ENCODE measurements at places on chromosomes 3 and 15.

DNA sequence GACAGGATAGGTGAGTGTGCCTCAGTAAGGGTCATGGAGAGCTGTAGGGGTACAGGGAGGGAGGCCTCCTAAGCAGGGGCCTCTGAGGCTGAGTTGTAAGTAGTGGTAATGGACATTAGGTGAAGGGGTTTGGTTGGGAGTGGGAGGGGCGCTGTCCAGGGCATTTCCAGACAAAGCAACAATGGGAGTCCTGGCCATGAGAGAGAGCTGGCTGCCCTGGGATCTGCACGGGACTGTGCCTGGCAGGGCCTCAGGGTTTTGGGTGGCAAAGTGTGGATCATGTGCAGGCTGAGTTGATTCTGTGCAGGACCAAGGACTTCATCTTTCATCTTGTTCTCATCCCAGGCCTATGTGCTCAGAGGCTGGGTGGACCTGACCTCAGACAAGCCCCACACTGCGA lies 4.6 kb downstream of the TTC21A start:
- DNase-seq = no peak

GRCh38 chr3:194117104-194117845 lies 18.7 kb upstream of the HES1 start:
- no peak for DNase-seq

- no peak for DNase-seq
Observed at GRCh38 chr3:32154205-32154579, 47.8 kb downstream of the GPD1L start.

DNA sequence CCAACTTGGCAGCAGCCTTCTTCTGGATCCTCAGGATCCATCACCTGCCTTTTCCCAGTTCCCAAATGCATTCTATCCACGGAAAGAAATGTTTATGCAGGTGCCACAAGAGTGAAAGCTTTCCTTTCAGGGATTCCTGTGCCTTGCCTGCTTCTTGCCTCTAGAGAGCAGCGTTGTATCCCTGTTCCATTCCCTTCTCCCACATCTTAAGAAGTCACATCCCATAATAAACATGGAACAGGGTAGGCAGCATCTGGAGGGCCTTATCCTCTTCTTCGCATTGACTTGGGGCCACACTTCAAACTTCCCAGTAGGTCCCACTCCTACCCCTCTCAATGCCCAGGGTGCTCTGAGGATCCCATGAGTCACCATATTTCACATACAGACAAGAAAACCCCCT lies 72.7 kb upstream of the DCLK3 start:
- no peak for DNase-seq

- no peak for DNase-seq
Observed at GRCh38 chr15:98902931-98903330, 104.7 kb downstream of the PGPEP1L start.

DNA sequence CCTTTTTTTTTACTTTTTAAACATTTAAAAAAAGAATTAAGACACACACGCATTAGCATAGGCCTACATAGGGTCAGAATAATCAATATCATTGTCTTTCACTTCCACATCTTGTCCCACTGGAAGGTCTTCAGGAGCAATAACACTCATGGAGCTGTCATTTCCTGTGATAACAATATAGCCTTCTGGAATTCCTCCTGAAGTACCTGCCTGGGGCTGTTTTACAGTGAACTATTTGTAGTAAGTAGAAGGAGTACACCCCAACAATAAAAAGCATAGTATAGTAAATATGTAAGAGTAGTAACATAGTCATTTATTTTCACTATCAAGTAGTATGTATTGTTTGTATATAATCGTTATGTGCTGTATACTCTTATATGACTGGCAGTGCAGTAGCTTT lies 19.5 kb upstream of the CLDN18 start:
- DNase-seq = no peak

- no peak for DNase-seq
Observed at GRCh38 chr15:89888214-89888804, 5.5 kb downstream of the AP3S2 start.

GRCh38 chr3:23106666-23107065 lies 96.5 kb upstream of the UBE2E2 start:
- DNase-seq = no peak

GRCh38 chr3:107063351-107063750 lies 313.9 kb upstream of the CCDC54 start:
- no peak for DNase-seq

DNA sequence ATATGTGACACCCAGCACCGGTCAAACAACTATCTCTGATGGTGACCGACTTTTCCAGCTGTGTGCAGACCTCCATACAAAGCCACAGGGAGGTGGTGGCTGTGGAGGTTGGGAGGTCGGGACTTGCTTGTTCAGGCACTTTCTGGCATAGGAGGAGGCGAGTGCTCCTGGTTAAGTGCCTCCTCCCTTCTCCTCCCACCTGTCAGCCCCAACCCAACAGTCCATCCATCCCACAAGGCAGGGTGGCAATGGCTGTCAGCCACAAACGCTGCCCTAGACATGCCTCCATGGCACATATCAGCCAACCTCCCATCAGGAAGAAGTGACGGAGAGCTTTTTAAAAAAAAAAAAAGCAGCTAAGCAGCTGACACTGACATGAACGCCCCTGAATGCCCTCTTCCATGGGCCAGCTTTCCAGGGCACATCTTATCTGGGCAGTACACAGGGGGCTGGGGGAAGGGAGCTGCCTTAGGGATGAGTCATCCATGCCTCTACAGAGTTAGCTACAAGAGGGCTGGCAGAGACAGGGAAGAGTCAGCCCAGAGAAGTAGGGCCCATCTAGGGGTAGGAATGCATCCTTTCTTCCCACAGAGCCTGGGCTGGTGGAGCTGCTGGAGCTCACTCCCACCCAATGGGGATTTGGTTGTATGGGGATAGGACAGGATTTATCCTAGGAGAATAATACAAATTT lies 41.2 kb downstream of the CCDC12 start:
- DNase-seq = no peak

DNA sequence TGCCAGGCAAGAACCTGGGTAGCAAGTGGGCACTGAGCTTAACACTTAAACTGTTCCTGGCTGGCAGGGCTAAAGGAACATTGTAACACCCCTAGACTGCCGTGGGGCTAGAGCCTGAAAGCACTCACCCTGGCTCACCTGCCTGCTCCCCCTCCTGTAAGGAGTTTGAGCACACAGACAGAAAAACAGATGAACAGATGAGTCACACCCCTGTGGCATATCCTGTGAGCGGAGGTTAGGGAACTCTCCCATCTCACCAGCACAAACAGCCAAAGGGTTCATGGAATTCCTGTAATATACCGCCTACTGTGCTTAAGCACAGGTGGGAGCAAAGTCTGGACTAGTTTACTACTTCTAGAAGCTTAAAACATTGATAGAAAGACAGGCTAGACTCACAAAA lies 300.1 kb downstream of the ROBO1 start:
- DNase-seq = no peak

GRCh38 chr15:36403351-36403750 lies 176.1 kb upstream of the CDIN1 start:
- no peak for DNase-seq

- no peak for DNase-seq
Observed at GRCh38 chr15:74832826-74833225, 6.4 kb downstream of the CPLX3 start.

DNA sequence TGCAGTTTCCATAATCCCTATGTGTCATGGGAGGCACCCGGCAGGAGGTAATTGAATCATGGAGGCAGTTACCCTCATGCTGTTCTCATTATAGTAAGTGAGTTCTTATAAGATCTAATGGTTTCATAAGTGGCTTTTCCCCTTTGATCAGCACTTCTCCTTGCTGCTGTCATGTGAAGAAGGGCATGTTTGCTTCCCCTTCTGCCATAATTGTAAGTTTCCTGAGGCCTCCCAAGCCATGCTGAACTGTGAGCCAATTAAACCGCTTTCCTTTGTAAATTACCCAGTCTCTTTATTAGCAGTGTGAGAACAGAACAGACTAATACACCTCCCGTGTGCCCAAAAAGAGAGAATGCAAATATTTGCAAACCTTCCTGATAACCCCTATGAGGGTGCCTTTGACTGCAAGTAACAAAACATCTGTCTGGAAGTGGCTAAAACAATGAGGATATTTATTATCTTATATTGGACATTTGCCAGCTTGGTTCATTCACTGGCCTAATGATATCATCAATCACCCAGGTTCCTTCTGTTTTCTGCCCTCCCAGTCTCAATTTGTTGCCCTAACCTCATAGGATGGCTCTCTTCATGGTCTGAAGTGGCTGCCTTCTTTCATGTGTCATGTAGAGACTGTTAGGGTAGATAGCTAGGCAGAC lies 68.7 kb downstream of the BHLHE40 start:
- no peak for DNase-seq

Data from CD4-positive, alpha-beta T cell treated with Interleukin-21 for 1 hour (primary cell).